ENCODE measurements at places on chromosomes 2 and 18. TPM values are rescaled to one million over a fixed set of nuclear protein-coding genes. Genes with fewer than 3 reads are reported as not detected.

DNA sequence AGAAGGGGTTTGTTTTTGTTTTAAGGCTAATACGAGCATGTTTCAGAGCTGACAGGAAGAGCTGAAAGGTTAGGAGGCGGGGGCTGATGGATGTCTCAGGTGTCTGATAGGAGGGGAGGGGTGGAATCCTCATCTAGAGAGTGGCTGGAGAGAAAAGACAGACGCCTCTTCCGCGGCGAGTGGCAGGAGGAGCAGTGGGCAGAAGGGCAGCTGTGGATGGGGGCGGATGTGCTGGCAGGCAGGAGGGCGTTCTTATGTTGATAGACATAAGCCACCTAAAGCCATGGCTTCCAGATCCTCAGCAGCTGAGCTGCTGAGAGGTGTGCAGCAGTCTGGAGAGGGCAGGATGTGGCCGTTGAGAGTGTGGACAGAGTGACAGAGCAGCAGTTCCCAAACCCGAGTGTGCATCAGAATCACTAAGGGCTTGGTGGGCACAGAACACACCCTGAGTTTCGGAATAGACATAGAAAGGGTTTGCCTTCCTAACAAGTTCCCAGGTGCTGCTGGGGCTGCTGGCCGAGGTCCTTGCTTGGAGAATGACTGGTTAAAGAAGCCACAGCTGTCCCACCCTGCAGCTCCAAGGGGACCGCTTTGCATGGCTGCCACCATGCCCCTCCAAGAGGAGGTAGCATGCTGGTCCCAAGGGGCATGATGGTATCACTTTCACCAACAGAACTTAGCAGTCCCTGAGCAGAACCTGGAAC lies 3.0 kb upstream of the ITM2C start:
- no peak overlapping the region for H3K4me3 ChIP-seq
- DNase-seq = peak; percentile 33
- no peak overlapping the region for H3K27ac ChIP-seq

GRCh38 chr2:204386668-204387067 lies 158.6 kb upstream of the PARD3B start:
- H3K36me3 ChIP-seq = no peaks in the 10 kb centered on the region
- no peak overlapping the region for H3K4me3 ChIP-seq
- no peak for DNase-seq
- no peak overlapping the region for H3K27ac ChIP-seq
- H3K27me3 ChIP-seq = no peaks in the 10 kb centered on the region
- H3K4me1 ChIP-seq = no peaks in the 10 kb centered on the region

PIAS2 gene
- 58.5 TPM for total RNA-seq

DNA sequence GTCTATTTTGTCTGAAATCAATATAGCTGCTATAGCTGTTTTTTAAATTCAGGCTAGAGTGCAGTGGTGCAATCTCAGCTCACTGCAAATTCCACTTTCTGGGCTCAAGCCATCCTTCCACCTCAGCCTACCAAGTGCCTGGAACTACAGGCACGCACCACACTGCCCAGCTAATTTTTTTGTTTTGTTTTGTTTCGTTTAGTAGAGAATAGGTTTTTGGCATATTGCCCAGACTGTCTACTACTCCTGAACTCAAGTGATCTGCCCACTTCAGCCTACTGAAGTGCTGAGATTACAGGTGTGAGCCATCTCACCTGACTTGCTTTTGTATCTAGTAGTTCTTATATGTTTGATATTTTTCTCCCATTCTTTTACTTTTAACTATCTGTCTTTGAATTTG lies 259.7 kb downstream of the CDH19 start:
- no peak for DNase-seq
- no peaks in the 10 kb centered on the region for H3K27me3 ChIP-seq
- H3K4me3 ChIP-seq = no peak overlapping the region
- no peaks in the 10 kb centered on the region for H3K4me1 ChIP-seq
- H3K27ac ChIP-seq = no peak overlapping the region

- no peaks in the 10 kb centered on the region for H3K27me3 ChIP-seq
- H3K36me3 ChIP-seq = no peaks in the 10 kb centered on the region
- H3K27ac ChIP-seq = peak overlapping the region; percentile 73
- no peak for DNase-seq
Observed at GRCh38 chr2:187552828-187553681, 1.2 kb downstream of the TFPI start.

- no peak overlapping the region for H3K4me3 ChIP-seq
- H3K27me3 ChIP-seq = peaks cover 24% of the 10 kb centered on the region
- DNase-seq = no peak
- H3K4me1 ChIP-seq = peaks cover 10% of the 10 kb centered on the region
Observed at GRCh38 chr2:209768557-209768956, 3.1 kb upstream of the UNC80 start.

HJURP gene
- total RNA-seq = 2.7 TPM

- H3K4me3 ChIP-seq = no peak overlapping the region
- DNase-seq = no peak
- H3K36me3 ChIP-seq = no peaks in the 10 kb centered on the region
- no peaks in the 10 kb centered on the region for H3K27me3 ChIP-seq
- H3K27ac ChIP-seq = peak overlapping the region; percentile 55
- H3K4me1 ChIP-seq = peaks cover 46% of the 10 kb centered on the region
Observed at GRCh38 chr2:37582481-37583220, 88.8 kb downstream of the CDC42EP3 start.

DNA sequence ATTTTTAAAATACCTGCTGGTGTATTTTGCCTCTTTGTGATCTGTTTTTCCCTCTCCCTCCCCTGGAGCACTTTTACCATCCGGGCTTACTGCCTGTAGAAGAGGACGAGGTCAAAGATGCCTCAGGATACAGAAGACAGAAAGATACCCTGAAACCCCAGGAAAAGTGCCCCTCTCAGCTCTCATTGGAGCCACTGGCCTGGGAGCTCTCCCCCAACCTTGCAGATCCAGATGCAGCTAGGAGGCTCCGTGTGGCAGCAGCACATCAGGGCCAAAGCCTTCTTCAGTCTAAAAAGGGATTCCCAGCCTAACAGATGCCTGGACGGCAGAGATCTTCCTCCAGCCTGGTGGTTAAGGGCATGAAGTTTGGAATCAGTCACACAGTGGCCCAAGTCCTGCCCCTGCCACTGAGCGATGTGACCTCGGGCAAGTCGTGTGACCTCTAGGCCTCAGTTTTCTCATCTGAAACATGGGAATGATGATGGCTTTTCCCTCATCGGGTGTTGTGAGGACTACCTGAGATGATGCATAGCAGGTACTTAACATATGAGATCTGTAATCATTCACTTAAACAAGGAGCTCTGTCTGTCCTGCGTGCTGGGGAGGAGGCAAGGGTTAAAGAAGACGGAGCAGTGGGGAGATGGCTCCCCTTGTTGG lies 239.4 kb downstream of the DYSF start:
- no peak for DNase-seq
- no peak overlapping the region for H3K4me3 ChIP-seq
- no peaks in the 10 kb centered on the region for H3K27me3 ChIP-seq
- no peak overlapping the region for H3K27ac ChIP-seq

C2orf72 gene
- 41.4 TPM for total RNA-seq

- H3K4me1 ChIP-seq = no peaks in the 10 kb centered on the region
- no peak overlapping the region for H3K4me3 ChIP-seq
- H3K27ac ChIP-seq = no peak overlapping the region
- H3K36me3 ChIP-seq = no peaks in the 10 kb centered on the region
- DNase-seq = no peak
Observed at GRCh38 chr2:160639472-160639871, 145.9 kb upstream of the RBMS1 start.

- H3K4me3 ChIP-seq = no peak overlapping the region
- no peaks in the 10 kb centered on the region for H3K36me3 ChIP-seq
- H3K27me3 ChIP-seq = no peaks in the 10 kb centered on the region
- no peaks in the 10 kb centered on the region for H3K4me1 ChIP-seq
- H3K27ac ChIP-seq = no peak overlapping the region
Observed at GRCh38 chr2:164677271-164677670, 56.0 kb upstream of the GRB14 start.

SPATA3 gene
- not detected for total RNA-seq

FAM237A gene
- not detected for total RNA-seq

GRCh38 chr2:237532160-237532559 lies 34.2 kb upstream of the PRLH start:
- DNase-seq = no peak
- no peak overlapping the region for H3K27ac ChIP-seq
- H3K36me3 ChIP-seq = peaks cover 13% of the 10 kb centered on the region
- no peaks in the 10 kb centered on the region for H3K27me3 ChIP-seq

DNA sequence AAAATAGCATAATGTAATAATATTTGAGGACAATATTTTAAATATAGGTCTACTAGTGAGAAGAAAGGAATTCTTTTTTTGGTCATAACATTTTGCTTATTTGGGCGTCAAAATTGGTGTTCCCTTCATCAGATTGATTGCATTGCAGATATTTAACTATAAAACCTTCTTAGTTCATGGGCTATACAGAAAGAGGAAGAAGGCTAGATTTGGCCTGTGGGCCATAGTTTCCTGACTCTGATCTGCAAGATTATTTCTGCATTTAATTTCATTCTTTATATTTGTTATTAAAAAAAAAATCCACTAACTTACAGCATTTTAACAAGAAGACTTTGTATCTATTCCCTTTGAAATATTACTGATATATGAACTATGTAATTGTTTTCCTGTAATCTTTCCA lies 31.9 kb downstream of the PIKFYVE start:
- no peak overlapping the region for H3K4me3 ChIP-seq
- H3K27ac ChIP-seq = no peak overlapping the region
- no peaks in the 10 kb centered on the region for H3K4me1 ChIP-seq
- DNase-seq = no peak
- H3K27me3 ChIP-seq = no peaks in the 10 kb centered on the region

DNA sequence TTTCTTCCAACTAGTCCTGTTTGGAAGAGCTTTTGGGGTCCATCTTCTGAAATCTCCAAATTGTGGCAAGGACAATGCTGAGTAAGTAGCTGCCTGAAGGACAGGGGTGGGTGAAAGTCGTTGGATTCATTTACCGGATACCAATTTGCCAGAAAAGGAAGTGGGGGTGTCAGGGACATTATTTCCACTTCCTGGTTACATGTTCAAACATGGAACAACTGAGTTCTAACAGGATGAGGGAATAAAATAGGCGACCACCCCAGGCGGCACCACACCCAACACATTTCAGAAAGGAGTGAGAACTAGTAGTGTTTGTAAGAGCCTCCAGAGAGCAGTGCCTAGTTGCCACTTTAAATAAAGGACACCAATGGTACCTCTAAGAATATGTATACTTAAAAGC lies 158.6 kb upstream of the SERTAD2 start:
- no peaks in the 10 kb centered on the region for H3K4me1 ChIP-seq
- no peak overlapping the region for H3K4me3 ChIP-seq
- DNase-seq = peak; percentile 47
- no peak overlapping the region for H3K27ac ChIP-seq

DNA sequence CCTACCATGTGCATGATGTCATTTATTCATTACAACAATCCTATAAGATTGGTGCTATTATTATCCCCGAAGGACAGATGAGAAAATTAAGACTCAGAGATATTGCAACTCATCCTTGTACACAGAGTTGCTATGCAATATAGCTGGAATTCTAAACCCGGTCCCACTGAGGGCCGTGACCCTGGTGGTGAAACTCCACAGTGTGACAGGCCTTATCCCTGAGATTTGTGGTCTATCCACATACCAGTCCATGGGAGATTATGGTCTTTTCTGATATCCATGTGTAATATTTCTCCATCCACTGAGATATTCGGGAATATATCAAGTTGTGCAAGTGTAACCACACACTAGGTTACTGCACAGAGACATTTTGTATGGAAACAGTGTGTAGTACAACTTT lies 305.2 kb downstream of the TXNL1 start:
- H3K27me3 ChIP-seq = no peaks in the 10 kb centered on the region
- no peaks in the 10 kb centered on the region for H3K36me3 ChIP-seq
- no peak overlapping the region for H3K4me3 ChIP-seq

Measured in stomach (tissue), 19 donors.